ENCODE measurements at places on chromosomes 2 and 18.

DNA sequence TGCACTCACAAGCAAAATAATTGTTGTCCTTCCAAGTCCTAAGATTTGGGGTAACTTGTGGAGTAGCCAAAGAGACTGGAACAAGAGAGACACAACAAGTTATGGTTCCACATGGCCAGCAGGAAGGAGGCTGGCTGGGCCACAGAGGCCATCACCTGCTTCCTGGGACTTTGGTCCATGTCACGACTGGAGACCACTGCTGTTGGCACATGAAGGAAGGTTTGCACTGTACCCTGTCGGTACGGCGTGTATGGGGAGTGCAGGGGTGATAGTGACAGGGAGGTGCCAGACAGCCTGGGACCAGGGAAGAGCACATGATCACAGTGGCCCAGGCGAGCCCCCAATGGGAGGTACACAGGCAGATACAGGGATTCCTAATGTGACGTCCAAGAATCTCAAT lies 15.5 kb downstream of the SLC66A2 start:
- DNase-seq: no peak

GRCh38 chr2:23096906-23097602 lies 287.9 kb upstream of the KLHL29 start:
- DNase-seq: no peak

GRCh38 chr2:30766666-30767065 lies 40.6 kb downstream of the CAPN13 start:
- DNase-seq: no peak

- DNase-seq: no peak
These were observed 588.9 kb upstream of the TMEFF2 start for GRCh38 chr2:192783643-192784042.

DNA sequence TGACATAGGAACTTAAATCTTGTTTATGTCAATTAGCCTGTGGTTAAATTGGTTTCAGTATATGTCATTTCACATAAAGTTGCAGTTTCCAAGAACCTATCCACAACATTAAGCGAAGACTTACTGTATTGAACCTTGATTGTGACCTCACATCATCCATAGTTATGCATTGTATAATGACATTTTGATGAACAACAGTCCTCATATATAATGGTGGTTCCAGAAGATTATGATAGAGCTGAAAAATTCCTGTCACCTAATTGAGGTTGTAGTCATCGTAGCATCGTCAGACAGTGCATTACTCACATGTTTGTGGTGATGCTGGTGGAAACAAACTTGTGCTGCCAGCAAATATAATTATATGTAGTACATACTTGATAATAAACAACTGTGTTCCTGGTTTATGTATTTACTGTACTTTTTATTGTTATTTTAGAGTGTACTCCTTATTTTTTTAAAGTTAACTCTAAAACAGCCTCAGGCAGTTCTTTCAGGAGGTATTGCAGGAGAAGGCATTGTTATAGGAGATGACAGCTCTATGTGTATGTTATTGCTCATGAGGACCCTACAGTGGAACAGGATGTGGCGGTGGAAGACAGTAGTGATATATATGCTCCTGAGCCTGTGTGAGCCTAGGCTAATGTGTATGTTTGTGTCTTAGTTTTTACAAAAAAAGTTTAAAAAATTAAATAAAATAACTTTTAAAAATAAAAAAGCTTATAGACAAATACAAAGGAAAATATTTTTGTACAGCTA lies 56.6 kb downstream of the UBE2E3 start:
- peak; percentile 36 for DNase-seq

- no peak for DNase-seq
These were observed 34.7 kb upstream of the FAM136A start for GRCh38 chr2:70336552-70336951.

- DNase-seq: no peak
These were observed 736.8 kb upstream of the SALL3 start for GRCh38 chr18:78242806-78243205.
